Cerebellum (tissue), 4 donors: ENCODE measurements at places on chromosomes 1 and 21. TPM values are rescaled to one million over a fixed set of nuclear protein-coding genes. Genes with fewer than 3 reads are reported as not detected.

GRCh38 chr21:36605426-36605825, 93.5 kb upstream of the SIM2 start:
- DNase-seq = no peak

GRCh38 chr21:14838400-14838799, 226.4 kb downstream of the NRIP1 start:
- no peak for DNase-seq

- DNase-seq = no peak
Observed at GRCh38 chr21:36694031-36694515, 4.8 kb upstream of the SIM2 start.

CLDN17 gene
- not detected for total RNA-seq
